Activated CD8-positive, alpha-beta T cell treated with anti-CD3 and anti-CD28 coated beads for 36 hours (primary cell): ENCODE measurements at places on chromosomes 1 and 21. TPM values are rescaled to one million over a fixed set of nuclear protein-coding genes. Genes with fewer than 3 reads are reported as not detected.

GRCh38 chr21:40667967-40668366, 179.0 kb downstream of the DSCAM start:
- no peak overlapping the region for H3K27ac ChIP-seq
- peaks cover 1% of the 10 kb centered on the region for H3K27me3 ChIP-seq
- no peak overlapping the region for H3K4me3 ChIP-seq
- H3K36me3 ChIP-seq: no peaks in the 10 kb centered on the region
- H3K4me1 ChIP-seq: no peaks in the 10 kb centered on the region
- DNase-seq: no peak

DNA sequence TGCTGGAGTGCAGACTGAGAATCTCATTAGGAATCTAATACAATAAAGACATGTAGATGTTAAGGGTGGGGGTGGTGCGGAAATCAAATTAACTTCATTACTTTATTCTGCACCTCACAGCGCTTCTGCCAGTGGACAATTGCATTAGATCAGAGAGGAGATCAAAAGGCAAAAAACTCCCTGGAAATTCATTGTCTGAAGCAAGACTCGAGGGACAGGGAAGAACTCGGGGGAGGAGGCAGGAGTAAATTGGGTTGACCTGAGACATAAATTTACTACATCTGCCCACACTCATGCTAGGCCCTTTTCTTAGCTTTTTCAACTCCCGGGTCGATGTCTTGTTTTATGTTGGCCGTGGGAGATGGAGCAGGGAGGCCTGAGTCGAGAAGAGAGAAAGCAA, 315.4 kb downstream of the SPATA17 start:
- H3K27me3 ChIP-seq: no peaks in the 10 kb centered on the region
- no peak overlapping the region for H3K4me3 ChIP-seq
- DNase-seq: no peak
- H3K36me3 ChIP-seq: no peaks in the 10 kb centered on the region
- no peak overlapping the region for H3K27ac ChIP-seq
- H3K4me1 ChIP-seq: no peaks in the 10 kb centered on the region

- no peak overlapping the region for H3K4me3 ChIP-seq
- no peak for DNase-seq
- H3K4me1 ChIP-seq: peaks cover 33% of the 10 kb centered on the region
- no peak overlapping the region for H3K27ac ChIP-seq
- H3K36me3 ChIP-seq: no peaks in the 10 kb centered on the region
Observed at GRCh38 chr1:172951730-172952365, 98.9 kb downstream of the TNFSF18 start.

DNA sequence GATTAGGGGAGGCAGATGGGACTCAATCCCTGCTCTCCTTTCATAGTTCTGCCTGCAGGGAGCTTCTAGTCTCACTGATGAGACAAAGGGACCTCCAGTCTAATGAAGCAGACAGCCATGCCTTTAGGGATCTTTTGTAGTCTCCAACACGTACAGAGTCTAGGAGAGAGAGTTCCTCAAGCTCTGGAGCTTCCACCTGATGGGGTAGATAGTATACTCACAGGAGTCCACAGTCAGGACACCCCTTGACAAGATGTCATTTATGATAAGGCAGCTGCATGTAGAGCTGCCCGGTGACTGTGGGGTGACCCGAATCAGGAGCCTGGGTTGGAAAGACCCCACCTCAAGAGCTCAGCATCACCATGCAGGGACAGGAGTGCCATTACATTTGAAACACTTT, 55.3 kb upstream of the CNTN2 start:
- H3K27me3 ChIP-seq: peaks cover 4% of the 10 kb centered on the region
- H3K36me3 ChIP-seq: no peaks in the 10 kb centered on the region
- no peak overlapping the region for H3K4me3 ChIP-seq
- no peak overlapping the region for H3K27ac ChIP-seq
- H3K4me1 ChIP-seq: peaks cover 9% of the 10 kb centered on the region

DNA sequence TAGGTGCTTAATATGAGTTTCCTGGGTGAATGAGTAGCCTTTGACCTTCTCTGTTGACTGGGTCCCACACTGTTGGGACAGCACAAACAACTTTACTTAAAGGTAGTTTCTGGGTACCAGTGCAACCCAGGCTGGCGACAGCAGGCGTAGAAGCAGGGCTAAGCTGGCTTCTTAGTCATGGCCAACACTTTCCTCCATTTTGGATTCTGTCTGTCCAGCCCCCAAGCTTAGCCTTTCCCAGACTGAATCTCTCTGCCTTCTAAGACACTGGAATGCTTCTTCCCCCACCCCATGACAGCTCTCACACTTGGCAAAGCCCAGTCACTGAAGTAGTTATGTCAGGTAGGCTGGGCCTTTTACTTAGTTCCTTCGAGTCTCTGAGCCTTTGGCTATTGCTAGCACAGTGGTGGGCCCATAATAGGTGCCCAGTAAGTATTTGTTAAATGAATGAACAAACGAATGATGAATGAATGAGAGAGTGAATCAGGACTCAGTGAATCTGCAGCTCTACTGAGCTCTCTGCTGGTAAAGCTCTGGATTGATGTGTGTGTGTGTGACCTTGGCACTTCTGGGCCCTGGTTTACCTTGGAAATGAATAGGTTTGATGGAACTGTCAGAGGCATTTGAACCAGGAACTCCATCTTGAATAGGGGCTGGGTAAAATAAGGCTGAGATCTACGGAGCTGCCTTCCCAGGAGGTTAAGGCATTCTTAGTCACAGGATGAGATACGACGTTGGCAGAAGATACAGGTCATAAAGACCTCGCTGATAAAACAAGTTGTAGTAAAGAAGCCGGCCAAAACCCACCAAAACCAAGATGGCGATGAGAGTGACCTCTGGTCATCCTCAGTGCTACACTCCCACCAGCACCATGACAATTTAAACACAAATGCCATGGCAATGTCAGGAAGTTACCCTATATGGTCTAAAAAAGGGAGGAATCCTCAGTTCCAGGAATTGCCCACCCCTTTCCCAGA, 37.4 kb upstream of the ID3 start:
- H3K4me3 ChIP-seq: no peak overlapping the region
- peak overlapping the region; percentile 30 for H3K27ac ChIP-seq
- no peak for DNase-seq

DNA sequence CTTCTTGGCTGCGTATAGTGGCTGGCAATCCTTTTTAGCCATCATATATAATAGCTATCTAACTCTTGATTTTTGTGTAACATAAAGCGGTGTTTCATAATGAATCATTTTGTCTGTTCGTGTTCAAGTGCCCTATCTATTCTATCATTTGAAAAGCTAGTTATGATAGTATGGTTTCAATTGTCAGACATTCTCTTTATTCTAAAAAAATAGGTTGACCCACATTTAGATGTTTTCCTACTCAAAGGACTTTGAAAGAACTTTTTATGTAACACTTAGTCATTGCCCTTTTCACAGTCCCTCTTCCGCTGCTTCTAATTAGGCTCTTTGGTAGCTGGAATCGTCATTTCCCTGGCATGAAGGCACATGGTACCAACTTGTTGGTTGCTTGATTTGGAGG, 272.2 kb upstream of the B3GALT2 start:
- H3K4me1 ChIP-seq: peaks cover 31% of the 10 kb centered on the region
- peak; percentile 16 for DNase-seq
- no peaks in the 10 kb centered on the region for H3K27me3 ChIP-seq
- H3K27ac ChIP-seq: peak overlapping the region; percentile 81

DNA sequence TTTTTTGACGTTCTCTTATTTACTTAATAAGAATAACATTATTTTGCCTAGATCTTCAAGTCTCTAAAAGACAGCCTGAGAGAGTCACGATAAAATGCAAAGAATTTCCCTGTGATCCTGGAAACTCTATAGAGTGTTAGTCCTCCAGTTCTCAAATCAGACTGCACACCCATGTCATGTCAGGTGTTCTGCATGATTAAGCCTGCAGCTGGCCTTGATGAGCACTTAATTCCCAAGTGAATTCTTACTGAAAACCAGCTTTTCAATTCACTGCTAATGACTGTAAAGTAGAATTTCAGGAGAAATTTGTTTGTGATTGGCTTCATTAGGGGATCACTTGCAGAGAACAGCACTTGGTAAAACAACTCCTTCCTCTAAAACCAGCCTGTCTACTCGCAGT, 41.9 kb downstream of the CHML start:
- H3K4me1 ChIP-seq: peaks cover 2% of the 10 kb centered on the region
- no peak overlapping the region for H3K4me3 ChIP-seq
- peaks cover 14% of the 10 kb centered on the region for H3K36me3 ChIP-seq
- no peak for DNase-seq

DNA sequence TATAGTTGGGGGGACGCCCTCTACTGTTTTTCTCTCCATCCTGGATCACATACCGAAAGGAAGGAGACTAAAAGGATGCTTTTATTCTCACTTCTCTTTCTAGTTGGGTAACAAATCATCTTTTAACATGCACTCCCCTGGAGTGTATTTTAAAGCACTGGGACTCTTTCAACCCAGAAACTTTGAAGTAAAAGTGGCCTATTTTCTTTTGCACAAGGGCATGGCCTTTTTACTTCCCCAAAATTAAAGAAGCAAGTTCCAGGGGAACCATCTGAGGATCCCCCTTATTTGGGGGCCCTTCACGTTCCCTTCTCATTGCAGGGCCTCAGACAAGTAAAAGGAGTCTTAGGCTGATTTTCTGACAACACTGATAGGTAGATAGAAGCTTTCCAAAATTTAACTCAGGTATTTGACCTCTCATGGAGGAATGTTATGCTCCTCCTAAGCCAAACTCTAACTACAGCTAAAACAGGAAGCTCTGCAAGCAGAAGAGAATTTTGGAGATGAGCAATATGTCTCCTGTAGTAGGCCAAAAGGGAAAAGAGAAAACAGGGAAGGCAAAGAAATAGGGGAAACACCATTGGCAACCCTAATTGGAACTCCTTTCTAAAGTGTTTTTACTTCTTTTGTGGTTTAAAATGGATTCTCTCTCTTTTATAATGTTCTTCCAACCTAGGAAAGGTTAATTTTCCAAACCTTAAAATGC, 8.9 kb upstream of the CD46 start:
- no peak for DNase-seq
- no peak overlapping the region for H3K4me3 ChIP-seq
- no peaks in the 10 kb centered on the region for H3K27me3 ChIP-seq
- H3K36me3 ChIP-seq: no peaks in the 10 kb centered on the region
- H3K27ac ChIP-seq: no peak overlapping the region

- peak; percentile 31 for DNase-seq
- peaks cover under 1% of the 10 kb centered on the region for H3K4me1 ChIP-seq
- no peak overlapping the region for H3K4me3 ChIP-seq
- peaks cover 14% of the 10 kb centered on the region for H3K27me3 ChIP-seq
Observed at GRCh38 chr1:152398812-152399698, 15.0 kb downstream of the CRNN start.

DNA sequence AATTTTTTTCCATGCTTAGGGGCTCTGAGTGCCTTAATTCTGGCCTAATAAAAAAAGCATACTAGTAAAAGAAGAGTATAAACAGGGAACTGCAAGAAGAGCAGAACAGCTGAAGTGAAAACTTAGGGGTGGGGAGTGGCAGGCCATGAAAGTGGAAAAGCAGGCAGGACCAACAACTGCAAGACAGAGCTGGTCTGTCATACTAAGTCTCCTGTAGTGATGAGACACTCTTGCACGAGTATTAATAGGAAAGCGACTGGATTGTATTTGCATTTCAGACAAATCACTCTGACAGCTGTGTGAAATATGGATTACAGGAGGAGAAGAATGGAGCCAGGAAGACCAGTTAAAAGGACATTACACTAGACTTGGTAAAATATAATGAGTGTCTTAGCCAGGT, 449.9 kb downstream of the NUF2 start:
- H3K4me3 ChIP-seq: no peak overlapping the region
- H3K27me3 ChIP-seq: no peaks in the 10 kb centered on the region
- H3K27ac ChIP-seq: no peak overlapping the region

GRCh38 chr1:1315435-1315954, 7.1 kb downstream of the PUSL1 start:
- H3K4me3 ChIP-seq: no peak overlapping the region
- DNase-seq: no peak
- no peak overlapping the region for H3K27ac ChIP-seq

- peaks cover 95% of the 10 kb centered on the region for H3K4me1 ChIP-seq
- peaks cover 74% of the 10 kb centered on the region for H3K36me3 ChIP-seq
- no peaks in the 10 kb centered on the region for H3K27me3 ChIP-seq
Observed at GRCh38 chr1:66355756-66356155, 178.2 kb upstream of the SGIP1 start.

DNA sequence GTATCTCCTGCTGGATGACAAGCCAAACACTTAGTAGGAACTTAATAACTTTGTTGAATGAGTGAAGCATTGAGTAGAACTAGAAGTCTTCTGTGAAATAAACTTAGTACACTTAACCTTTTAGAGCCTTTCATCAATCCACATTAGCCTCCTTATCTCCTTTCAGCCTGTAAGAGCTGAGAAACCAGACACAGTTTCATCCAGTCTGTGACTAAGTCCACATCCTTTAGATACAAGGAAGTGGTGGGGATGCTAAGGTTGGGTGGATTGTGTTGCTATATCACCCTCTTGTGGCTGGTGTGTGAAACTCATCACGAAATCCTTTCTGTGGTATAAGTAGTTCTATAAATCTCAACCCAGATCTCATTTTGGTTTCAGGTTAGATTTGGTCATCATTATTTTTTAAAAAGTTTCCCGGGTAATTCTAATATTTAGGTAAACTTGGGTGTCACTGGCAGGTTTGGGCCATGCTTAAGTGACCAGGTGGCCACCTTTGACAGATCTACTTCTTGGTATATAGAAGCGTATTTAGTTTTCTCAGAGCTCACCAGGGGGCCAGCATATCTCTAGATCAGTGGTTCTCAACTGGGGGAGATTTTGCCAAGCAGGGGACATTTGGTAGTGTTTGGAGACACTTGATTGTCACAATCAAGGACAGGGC, 27.8 kb upstream of the CD84 start:
- no peak overlapping the region for H3K4me3 ChIP-seq
- H3K27ac ChIP-seq: peak overlapping the region; percentile 89

- peaks cover 48% of the 10 kb centered on the region for H3K36me3 ChIP-seq
- H3K4me3 ChIP-seq: peak overlapping the region; percentile 93
- peak overlapping the region; percentile 94 for H3K27ac ChIP-seq
- peak; percentile 10 for DNase-seq
Observed at GRCh38 chr1:26320896-26321295, 3.1 kb downstream of the CD52 start.

AXDND1 gene
- 1.5 TPM for total RNA-seq

SLAMF6 gene
- total RNA-seq: 42.8 TPM

S100A2 gene
- total RNA-seq: 0.50 TPM

HSD3B2 gene
- total RNA-seq: not detected
